T-cell (primary cell): ENCODE measurements at places on chromosomes 6 and 20. TPM values are rescaled to one million over a fixed set of nuclear protein-coding genes. Genes with fewer than 3 reads are reported as not detected.

- no peaks in the 10 kb centered on the region for H3K27me3 ChIP-seq
- no peak overlapping the region for H3K4me3 ChIP-seq
- no peak overlapping the region for H3K27ac ChIP-seq
- no peaks in the 10 kb centered on the region for H3K36me3 ChIP-seq
Observed at GRCh38 chr6:5163247-5163646, 78.1 kb downstream of the PPP1R3G start.

GRCh38 chr6:22751223-22751622, 181.9 kb downstream of the HDGFL1 start:
- no peak overlapping the region for H3K4me3 ChIP-seq
- H3K4me1 ChIP-seq: no peaks in the 10 kb centered on the region
- no peaks in the 10 kb centered on the region for H3K27me3 ChIP-seq
- DNase-seq: no peak

- no peak overlapping the region for H3K4me3 ChIP-seq
- peaks cover 30% of the 10 kb centered on the region for H3K4me1 ChIP-seq
- no peak for DNase-seq
- H3K36me3 ChIP-seq: no peaks in the 10 kb centered on the region
- H3K27ac ChIP-seq: peak overlapping the region; percentile 87
Observed at GRCh38 chr20:53950031-53950430, 120.4 kb downstream of the BCAS1 start.

GRCh38 chr6:42141603-42142117, 760 bp downstream of the C6orf132 start:
- H3K4me3 ChIP-seq: no peak overlapping the region
- H3K27me3 ChIP-seq: peaks cover 3% of the 10 kb centered on the region
- DNase-seq: no peak
- peaks cover 10% of the 10 kb centered on the region for H3K4me1 ChIP-seq
- no peaks in the 10 kb centered on the region for H3K36me3 ChIP-seq

GRCh38 chr6:168249746-168250145, 69.8 kb downstream of the DACT2 start:
- no peaks in the 10 kb centered on the region for H3K4me1 ChIP-seq
- no peaks in the 10 kb centered on the region for H3K27me3 ChIP-seq
- no peak overlapping the region for H3K27ac ChIP-seq
- H3K4me3 ChIP-seq: no peak overlapping the region
- no peaks in the 10 kb centered on the region for H3K36me3 ChIP-seq
- DNase-seq: no peak

DNA sequence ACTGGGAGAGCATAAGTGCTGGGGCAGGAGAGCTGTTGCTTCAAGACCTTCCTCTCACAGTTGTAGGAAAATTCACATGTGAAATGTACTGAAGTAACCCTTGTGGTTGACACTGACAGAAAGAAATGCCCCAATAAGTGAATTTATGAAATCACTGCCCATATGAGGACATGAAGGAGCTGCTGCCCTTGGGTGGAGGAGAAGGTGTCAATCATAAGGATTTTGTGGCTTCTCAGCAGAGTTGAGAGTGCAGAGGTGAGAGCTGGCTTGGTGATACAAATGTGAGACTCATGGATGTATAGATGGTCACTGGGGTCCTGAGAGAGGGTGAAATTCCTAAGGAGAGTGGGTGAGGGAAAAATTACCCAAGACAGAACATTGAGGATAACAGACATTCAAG, 33.9 kb upstream of the CMTR1 start:
- no peak overlapping the region for H3K4me3 ChIP-seq
- no peak overlapping the region for H3K27ac ChIP-seq
- H3K36me3 ChIP-seq: no peaks in the 10 kb centered on the region
- H3K27me3 ChIP-seq: no peaks in the 10 kb centered on the region
- no peak for DNase-seq

DNA sequence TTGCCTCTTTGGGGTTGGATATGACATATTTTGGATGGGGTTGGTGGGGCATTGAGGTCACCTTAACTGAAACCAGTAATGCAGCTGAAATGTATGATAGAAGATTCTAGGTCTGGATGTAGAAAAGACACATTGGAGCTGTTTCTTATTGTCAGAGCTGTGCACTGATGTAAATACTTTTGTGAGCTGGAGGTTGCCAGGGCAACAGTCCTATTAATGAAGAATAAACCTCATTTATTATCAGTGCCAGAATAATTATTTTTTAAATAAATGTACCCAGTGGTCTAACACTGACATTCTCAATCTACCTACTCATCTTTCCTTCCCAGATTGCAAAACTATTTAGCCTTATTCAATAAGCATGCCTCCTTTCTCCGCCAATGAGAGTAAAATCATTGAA, 57.0 kb downstream of the CAP2 start:
- no peak overlapping the region for H3K27ac ChIP-seq
- no peaks in the 10 kb centered on the region for H3K4me1 ChIP-seq
- DNase-seq: no peak
- H3K27me3 ChIP-seq: no peaks in the 10 kb centered on the region
- no peak overlapping the region for H3K4me3 ChIP-seq

DNA sequence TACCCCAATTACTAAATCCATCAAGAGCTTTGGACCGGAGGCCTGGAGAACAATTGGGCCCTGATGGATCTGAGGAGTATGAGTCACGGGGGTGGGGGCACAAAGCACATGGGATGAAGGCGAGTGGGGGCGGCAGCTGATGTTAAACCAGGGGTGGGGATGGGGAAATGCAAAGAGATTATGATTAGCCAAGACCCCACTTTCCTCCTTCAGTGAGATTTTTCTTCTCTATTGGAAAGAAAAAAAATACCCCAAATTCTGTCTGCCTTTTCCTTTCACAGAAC, 57.9 kb downstream of the ARHGAP40 start:
- no peaks in the 10 kb centered on the region for H3K27me3 ChIP-seq
- H3K36me3 ChIP-seq: no peaks in the 10 kb centered on the region

DNA sequence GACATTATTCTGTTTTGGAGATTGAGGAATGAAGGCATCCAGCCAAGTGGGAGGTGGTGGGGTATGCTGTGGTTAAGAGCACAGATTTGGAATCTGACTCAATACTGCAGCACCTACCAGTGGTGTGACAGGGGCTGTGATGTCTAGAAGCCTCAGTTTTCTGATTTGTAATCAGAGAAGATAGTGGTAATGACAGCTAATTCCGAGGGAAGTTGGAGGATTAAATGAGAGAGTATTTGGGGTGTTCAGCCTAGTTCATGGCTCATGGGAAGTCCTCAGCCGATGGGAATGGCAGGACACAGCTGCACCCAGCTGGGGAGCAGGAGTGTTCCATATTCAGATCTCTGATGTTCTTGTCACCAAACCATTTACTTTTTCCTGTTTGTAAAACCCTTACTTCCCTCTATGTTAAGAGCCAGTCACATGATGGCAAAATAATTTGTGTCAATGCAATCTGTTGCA, 9.3 kb downstream of the SLC9A8 start:
- peaks cover 20% of the 10 kb centered on the region for H3K4me1 ChIP-seq
- peak overlapping the region; percentile 10 for H3K27ac ChIP-seq
- no peak for DNase-seq

GRCh38 chr6:117396228-117396627, 29.5 kb downstream of the ROS1 start:
- no peaks in the 10 kb centered on the region for H3K27me3 ChIP-seq
- no peaks in the 10 kb centered on the region for H3K4me1 ChIP-seq
- H3K4me3 ChIP-seq: no peak overlapping the region
- no peak for DNase-seq
- no peaks in the 10 kb centered on the region for H3K36me3 ChIP-seq

- no peaks in the 10 kb centered on the region for H3K36me3 ChIP-seq
- H3K4me3 ChIP-seq: no peak overlapping the region
- no peaks in the 10 kb centered on the region for H3K4me1 ChIP-seq
- no peak overlapping the region for H3K27ac ChIP-seq
- H3K27me3 ChIP-seq: no peaks in the 10 kb centered on the region
- DNase-seq: no peak
Observed at GRCh38 chr6:23705697-23706096, 420.3 kb upstream of the NRSN1 start.

GRCh38 chr20:9809271-9809670, 29.6 kb downstream of the PAK5 start:
- no peak for DNase-seq
- H3K27ac ChIP-seq: no peak overlapping the region
- no peaks in the 10 kb centered on the region for H3K4me1 ChIP-seq

DNA sequence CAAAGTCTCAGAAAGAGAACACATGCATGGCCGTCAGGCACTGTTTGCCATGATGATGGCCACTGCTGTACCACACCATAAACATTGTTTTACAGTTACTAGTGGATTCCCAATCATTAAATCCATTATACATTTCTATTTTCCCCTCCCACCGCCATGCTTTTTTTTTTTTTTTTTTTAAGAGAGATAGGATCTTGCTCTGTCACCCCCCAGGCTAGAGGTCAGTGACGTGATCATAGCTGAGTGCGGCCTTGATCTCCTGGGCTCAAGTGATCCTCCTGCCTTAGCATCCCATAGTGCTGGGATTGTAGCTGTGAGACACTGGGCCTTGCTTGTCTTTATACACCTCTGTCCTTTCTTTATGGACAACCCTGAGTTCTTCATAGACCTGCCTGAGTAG, 4.3 kb upstream of the BTN3A3 start:
- DNase-seq: no peak
- no peaks in the 10 kb centered on the region for H3K27me3 ChIP-seq
- H3K36me3 ChIP-seq: no peaks in the 10 kb centered on the region
- H3K4me3 ChIP-seq: no peak overlapping the region
- H3K27ac ChIP-seq: no peak overlapping the region

DNA sequence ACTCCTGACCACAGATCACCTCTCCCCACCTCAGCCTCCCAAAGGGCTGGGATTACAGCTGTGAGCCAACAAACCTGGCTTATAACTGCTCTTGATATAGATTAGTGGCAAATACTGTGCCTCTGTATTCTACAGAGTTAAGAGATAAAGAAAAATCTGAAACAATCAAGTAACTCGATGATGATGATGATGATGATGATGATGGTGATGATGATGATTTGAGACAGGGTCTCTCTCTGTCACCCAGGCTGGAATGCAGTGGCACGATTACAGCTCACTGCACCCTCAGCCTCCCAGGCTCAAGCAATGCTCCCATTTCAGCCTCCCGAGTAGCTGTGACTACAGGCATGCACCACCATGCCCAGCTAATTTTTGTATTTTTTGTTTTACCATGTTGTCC, 66.3 kb upstream of the MAP7 start:
- H3K27me3 ChIP-seq: no peaks in the 10 kb centered on the region
- no peak for DNase-seq
- H3K36me3 ChIP-seq: no peaks in the 10 kb centered on the region

Gene C6orf15
- not detected for total RNA-seq

Gene SLC26A8
- not detected for total RNA-seq

Gene MPIG6B
- total RNA-seq: 2.6 TPM

Gene LCA5
- total RNA-seq: 0.54 TPM
